AG10803 (cell line): ENCODE measurements at places on chromosomes 2 and 18.
A peak's percentile ranks its signal among the peaks of the same experiment; 100 is the strongest.

DNA sequence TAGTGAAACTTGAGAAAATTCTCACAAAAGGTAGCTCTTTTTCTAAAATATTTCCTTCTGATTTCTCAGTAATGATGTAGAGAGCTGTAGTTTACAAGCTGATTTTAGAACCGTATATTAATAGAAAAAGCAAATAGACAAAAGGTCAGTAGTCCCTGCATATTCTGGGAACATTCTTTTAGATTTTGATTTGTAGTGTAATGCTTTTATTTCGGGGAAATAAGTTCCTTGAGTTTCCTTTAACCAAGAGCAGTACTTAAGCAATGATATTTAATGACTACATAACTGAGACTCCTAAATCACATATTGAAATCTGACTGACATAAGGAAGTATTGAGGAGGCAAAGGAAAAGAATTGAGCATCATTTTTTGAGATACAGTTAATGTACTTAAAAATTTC lies 22.4 kb downstream of the NBEAL1 start:
- DNase-seq: no peak

- no peak for DNase-seq
Observed at GRCh38 chr2:230951396-230951795, 26.4 kb upstream of the GPR55 start.

GRCh38 chr2:8346706-8347430 lies 335.0 kb upstream of the ID2 start:
- DNase-seq: no peak

- DNase-seq: no peak
Observed at GRCh38 chr18:11714244-11714918, 25.3 kb downstream of the GNAL start.

GRCh38 chr2:191899410-191899809 lies 52.5 kb upstream of the CAVIN2 start:
- DNase-seq: peak; percentile 87

- DNase-seq: no peak
Observed at GRCh38 chr2:72889991-72890390, 2.8 kb downstream of the SPR start.

DNA sequence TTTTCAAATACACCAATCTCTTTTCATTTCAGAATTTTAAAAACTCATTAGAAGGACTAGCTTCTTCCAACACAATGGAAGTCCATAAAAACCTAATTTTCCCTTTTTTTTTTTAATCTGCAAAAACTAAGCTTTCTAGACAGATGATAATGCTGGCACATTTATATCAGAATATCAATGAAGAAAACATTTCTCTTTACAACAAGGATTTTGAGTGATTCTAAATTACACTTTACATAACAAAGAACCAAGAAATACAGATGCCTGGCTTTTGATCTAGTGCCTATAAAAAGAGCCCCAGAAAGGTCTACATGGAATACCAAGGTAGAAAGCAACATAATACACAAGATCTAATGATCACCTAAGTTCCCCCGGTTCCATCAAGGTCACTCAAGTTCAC lies 108.0 kb downstream of the AFF3 start:
- no peak for DNase-seq

DNA sequence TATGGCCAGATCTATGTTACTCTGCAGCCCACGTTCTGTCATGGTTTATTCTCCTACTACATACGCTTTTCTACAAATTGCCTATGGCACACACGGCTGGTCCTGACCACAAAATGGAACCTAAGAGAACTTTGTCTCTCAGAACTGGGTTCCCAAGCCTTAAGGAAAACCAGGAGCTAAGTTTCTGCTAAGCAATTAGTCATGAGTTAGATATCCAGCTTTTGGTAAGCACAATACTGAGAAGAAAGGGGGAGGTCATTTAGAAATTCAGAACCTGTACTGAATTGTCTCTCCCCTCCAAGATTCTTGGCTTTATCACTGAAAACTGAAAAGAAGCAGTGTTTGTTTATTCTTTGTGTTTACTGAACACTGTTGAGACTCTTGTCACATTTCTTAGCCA lies 283.5 kb upstream of the TANK start:
- no peak for DNase-seq

- peak; percentile 62 for DNase-seq
Observed at GRCh38 chr18:52339891-52340371, at the start of gene DCC. Gene DCC, plus strand, starts transcription at chr18:52340197. Its CDS starts 591 bp downstream, at chr18:52340788.

- DNase-seq: no peak
Observed at GRCh38 chr2:111025288-111025687, 95.4 kb upstream of the BCL2L11 start.

GRCh38 chr2:181165199-181165868 lies 184.9 kb downstream of the UBE2E3 start:
- no peak for DNase-seq

GRCh38 chr18:2312440-2312839 lies 258.9 kb downstream of the METTL4 start:
- no peak for DNase-seq
